SJSA1 (cell line): ENCODE measurements at places on chromosomes 2 and 18. TPM values are rescaled to one million over a fixed set of nuclear protein-coding genes. Genes with fewer than 3 reads are reported as not detected.

DNA sequence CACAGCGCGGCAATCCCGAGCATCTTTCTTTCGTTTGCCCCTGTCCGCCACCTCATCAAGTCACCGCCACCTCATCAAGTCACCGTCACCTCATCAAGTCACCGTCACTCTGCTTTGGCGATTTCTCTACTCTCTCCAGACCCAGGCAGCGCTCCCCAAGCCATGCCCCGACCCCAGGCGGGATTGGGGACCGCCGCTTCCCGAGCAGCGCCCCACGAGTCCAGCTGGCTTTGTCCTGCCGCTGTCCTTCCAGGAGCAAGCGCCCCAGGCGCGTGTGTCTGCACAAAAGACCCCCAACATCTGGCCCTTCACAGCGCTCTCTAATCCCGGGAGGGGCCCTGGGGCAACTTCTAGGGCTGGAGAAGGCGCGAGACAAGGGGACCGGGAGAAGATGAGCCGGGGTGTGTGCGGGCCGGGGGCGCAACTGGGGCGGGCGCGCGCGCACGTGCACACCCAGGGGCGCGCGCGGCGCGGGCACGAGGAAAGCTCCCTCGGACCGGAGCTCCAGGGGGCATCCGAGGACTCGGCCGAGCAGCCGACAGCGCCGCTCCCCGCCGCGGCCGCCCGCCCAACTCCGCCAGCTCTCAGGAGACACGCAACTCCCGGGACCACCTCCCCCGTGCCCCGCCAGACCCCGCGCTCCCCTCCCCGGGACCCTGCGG lies 633 bp upstream of the RNF152 start:
- peak; percentile 68 for DNase-seq

- no peak for DNase-seq
Observed at GRCh38 chr2:224261326-224261725, 140.6 kb downstream of the FAM124B start.

GRCh38 chr2:231342061-231342711 lies 53.3 kb upstream of the B3GNT7 start:
- no peak for DNase-seq

DNA sequence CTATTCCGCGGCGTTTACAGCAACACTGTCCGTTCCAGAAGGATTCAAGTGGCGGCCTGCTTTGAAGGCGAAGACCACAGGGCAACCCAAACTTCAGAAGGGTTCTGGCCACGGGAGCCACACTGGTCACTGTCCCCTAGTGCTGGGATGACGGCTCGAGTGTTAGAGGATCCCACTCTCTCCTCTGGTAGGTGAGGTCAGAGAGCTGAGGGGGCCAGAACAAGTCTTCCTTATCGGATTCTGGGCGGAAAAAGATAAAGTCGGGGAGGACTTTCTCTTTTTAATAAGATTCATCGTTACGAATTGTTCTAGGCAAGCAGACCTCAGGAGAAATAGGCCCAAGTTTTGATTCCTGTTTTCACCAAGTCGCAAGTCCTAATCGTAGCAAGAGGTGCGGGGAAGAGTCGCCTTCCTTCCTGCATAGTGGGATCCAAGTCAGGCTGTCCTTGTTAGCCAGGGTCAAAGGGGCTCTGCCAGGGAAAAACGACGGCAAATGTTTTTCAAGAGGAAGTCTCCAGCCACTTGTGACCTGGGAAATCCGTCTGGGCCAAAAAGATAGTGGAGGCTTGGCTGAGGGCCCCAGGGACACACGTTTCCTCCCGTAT lies 864 bp upstream of the MYL12A start:
- peak; percentile 35 for DNase-seq

GRCh38 chr2:71939588-71940535 lies 207.8 kb downstream of the CYP26B1 start:
- DNase-seq, result no peak

GRCh38 chr2:215367662-215368492 lies 56.0 kb downstream of the ATIC start:
- DNase-seq, result no peak

DNA sequence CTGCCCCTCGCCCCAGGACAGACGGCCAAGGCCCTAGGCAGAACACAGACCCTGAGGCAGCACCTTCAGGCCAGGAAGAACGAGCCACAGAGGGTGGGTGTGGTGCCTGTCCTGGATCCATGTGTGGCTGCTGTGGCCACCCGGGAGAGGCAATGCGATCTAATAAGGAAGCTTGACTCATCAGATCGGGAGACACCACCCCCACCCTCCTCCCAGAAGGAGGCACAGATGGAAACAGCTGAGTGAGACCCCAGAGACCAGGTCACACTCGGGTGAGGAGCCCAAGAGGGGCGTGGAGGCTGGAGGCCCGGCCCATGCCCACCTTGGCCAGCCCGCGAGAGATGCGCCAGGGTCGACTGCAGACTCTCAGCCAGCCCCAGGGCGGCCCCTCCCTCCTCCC lies 20.3 kb downstream of the KCNG2 start:
- DNase-seq, result no peak

DNA sequence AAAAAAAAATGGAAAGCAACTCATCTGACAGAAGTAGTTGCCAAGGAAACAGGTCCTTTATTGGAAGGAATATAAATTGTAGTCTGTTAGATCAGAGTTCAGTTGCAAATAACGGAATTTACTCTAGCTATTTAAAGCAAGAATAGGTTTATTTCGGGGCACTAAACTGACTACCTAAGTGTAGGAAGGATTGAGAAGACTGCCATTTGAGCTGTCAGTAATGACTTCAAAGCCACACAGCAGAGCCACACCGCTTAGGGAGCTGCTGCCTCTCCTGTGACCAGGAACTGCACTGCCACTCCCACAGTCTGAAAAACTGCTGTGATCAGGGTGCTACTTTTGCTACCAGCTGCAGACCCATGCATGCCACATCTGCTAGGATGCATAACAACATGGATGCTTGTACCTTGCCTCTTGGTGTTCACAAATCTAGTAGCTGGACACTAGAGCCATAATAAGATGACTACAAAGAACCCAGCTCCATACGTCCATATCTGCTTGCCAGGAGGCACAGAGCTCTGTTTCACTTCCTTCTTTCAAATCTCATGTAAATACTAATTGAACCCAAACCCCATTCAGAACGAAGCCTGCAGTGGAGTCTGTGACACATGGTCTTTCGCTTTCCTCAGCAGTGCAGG lies 2.2 kb downstream of the DSG2 start:
- DNase-seq, result no peak

- no peak for DNase-seq
Observed at GRCh38 chr2:113216891-113217454, 43.2 kb downstream of the PSD4 start.

- DNase-seq, result no peak
Observed at GRCh38 chr2:56749152-56749752, 565.5 kb downstream of the CCDC85A start.

DNA sequence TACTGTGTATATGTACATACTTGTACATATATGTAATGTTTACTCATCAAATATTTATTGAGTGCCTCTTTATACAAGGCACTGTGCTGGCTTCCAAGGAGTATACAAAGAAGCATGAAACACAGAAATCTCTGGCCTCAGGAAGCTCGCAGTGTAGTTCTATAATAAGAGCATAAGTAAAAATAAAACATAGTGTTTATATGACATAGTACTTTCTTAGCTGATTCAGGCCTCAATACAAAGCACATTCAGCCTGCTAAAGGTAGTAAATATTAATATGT lies 13.9 kb downstream of the STAMBP start:
- DNase-seq, result no peak

DNA sequence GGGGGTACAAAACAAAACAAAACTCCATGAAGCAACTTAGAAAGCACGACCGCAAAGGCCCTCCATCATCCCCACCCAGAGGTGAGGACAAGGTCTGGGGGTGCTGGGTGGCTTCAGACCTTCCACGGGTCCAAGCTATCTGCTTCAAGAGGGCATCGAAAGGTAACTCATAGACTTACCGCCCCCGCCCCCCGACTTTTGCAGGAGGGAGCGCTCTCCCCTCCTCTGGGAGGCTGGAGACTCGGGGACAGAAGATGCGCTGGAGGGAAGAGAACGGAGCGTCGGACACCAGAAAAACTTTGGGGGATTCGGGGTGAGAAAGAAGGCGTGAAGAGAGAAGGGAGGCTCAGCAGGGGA lies 300 bp upstream of the STON1 start:
- no peak for DNase-seq

DNA sequence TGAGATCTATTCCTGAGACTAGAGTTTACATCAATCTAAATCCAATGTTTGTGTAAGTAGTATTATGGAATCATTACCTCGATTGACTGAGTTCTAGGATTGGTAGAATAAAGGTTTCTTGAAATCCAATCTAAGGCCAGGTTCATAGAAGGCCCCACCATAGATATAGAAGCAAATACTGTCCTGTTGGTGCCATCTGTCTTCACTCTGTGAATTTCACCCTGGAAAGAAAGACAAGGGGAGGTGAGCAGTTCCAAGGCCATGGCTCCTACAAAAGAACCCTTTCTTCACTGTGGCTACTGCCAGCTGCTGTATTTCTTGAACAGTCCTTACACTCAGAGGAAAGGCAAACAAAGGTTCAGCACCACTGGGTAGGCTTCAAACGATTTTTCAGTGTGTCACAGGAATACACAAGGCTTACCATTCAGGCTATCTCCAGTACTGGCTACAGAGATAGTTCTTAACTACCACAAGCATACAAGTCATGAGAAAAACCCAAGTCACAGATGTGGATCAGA lies 137.0 kb downstream of the LRP2 start:
- no peak for DNase-seq

DNA sequence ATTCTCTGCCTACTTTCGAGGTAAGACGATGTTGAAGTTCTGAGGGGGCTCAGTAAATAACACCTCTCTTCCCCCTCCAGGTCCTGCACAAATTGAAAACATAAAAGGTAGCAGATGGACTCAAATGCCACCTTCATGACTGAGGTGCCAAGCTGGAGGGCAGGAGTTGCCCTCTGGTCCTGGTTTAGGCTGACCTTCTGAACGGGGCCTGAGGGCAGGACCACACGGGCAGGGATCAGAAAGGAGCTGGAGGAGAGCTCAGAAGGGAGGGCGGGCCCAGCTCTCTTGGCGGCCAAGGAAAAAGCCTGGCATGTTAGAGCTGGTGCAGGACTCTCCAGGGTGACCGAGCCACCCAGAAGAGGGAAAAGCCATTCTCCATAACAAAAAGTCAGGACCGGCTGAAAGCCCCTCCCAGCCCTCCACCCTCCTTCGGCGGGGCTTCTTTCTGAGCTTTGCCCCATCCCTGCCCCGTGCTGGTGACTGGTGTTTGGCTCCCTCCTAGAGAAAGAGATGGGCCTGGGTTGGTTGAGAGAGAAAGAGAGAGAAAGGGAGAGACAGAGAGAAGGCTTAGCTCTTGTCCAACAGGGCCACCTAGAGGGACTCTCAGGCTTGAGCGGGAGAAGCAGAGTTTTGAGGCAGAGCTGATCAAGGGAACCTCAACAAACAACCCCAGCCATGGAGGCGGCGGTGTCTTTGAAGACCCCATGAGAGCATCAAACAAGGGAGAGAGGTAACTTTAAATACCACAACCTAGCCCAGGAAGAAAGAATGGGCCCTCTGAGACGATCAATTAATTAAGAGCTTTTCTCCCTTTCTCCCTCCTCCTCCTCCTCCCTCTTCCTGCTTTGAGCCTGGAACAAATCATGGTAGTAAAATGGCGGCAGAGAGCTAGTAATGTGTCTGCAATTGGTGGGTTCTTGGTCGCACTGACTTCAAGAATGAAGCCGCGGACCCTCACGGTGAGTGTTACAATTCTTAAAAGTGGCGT lies 50.8 kb downstream of the WIPF1 start:
- DNase-seq, result peak; percentile 21

- no peak for DNase-seq
Observed at GRCh38 chr2:154403242-154403790, 295.2 kb upstream of the KCNJ3 start.

DNA sequence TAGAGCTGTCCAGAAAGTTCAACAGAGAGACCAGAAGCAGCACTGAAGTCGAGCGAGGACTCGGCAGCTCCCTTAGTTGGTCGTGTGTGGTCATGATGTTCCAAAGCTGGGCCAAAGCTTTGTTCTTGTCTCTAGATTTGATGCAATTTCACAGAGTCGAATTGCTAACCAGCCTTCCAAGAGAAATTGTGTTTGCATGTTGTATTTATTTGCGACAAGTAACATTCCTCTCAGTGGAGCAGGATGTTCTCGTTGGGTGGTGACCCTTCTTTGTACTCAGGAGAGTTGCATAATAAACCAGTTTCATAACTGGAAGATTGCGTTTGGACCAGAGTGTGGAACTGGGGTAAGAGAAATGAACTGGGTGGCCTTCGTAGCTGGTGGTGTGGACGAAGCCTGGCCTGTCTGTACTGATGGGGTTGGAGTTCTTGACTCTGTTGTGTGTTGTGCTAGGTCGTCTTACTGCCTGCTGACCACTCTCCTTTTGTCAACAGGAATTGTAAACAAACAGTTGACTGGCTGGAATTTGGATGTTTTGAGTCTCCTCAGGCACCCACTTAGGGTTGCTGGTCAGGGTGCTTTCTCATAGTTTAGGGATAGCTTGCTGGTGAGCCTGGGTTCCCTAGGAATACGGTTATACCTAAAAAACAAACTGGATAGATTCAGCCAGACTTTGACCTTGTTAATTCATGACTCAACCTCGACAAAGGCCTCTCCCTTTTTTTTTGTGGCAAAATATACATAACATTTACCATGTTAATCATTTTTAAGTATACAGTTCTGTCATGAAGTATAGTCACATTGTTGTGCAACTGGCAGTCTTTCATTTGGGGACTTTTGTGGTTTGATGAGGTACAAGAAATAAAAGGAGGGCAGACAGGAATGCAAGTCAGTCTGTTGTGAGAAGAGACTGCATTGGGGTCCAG lies 28.9 kb upstream of the TOGARAM2 start:
- DNase-seq, result peak; percentile 69

DNA sequence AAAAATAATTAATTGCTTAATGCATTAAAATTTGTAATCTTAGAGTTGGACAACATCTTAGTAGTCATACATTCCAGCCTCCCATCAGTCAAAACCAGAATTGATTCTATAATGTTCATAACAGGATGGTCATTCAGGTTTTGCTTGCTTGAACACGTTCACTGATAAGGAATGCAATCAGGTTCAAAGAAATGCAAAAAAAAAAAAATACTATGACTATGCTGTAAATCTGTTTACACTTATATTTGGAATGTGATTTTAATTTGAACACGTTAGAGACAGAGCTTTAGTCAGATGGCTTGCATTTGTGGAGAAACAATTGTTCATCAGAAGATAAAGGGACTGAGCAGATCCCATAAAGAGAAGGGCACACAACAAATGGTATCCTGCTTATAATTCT lies 131.3 kb upstream of the UNC80 start:
- DNase-seq, result no peak

PRADC1 gene
- 42.0 and 45.8 TPM in 2 replicates for total RNA-seq

RAB6D gene
- total RNA-seq, result 0.03 TPM in 1 of 2 replicates, not detected in the other

GLB1L gene
- total RNA-seq, result 0.53 and 3.6 TPM in 2 replicates

AFTPH gene
- 20.4 and 24.4 TPM in 2 replicates for total RNA-seq

SAP130 gene
- total RNA-seq, result 10.9 and 11.2 TPM in 2 replicates

LINC00305 gene
- not detected in 2 replicates for total RNA-seq

PCARE gene
- total RNA-seq, result not detected in 2 replicates

RNF152 gene
- 15.0 and 18.0 TPM in 2 replicates for total RNA-seq

POU3F3 gene
- 0.11 TPM in 1 of 2 replicates, not detected in the other for total RNA-seq
